ENCODE measurements at places on chromosomes 6 and 20.

DNA sequence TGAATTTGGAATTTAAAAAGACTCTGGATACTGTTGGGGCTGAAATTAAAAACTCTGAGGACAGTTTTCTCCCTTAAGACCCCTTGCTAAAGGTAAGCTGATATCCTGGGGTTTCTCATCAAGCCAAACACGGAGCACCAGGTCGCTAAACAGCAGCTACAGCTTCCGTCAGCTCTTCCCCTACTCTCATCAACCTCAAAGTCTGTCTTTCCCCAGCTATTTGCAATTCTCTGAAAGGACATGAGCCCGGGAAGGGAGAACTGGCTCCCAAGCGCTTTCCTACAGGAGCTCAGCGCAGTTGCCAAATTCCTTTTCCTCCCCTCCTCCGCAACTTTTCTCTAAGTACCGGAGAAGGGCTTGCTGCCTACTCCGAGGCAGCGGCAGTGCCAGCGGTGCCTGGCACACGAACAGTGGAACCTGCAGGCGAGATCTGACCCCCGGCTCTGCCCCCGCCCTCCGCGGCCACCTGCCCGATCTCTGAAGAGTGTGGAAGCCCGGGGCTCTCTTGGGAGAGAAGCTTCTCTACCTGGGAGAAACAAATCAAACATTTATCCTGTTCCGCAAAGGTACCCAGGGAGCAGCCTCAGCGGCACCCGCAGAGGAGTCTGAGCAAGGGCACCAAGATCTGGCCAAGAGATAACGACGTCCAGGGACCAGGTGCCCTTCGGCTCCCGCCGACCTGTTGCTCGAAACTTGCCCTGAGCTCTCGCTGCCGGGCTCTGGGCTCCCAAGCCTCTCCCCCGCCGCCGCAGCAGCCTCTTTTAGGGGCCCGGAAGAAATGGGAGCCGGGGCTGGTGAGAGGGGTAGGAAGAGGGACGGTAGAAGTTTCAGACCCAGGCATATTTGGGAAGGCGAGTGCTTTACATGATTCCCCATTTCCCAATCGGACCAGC, 2.2 kb downstream of the CBLN4 start:
- DNase-seq, result no peak

DNA sequence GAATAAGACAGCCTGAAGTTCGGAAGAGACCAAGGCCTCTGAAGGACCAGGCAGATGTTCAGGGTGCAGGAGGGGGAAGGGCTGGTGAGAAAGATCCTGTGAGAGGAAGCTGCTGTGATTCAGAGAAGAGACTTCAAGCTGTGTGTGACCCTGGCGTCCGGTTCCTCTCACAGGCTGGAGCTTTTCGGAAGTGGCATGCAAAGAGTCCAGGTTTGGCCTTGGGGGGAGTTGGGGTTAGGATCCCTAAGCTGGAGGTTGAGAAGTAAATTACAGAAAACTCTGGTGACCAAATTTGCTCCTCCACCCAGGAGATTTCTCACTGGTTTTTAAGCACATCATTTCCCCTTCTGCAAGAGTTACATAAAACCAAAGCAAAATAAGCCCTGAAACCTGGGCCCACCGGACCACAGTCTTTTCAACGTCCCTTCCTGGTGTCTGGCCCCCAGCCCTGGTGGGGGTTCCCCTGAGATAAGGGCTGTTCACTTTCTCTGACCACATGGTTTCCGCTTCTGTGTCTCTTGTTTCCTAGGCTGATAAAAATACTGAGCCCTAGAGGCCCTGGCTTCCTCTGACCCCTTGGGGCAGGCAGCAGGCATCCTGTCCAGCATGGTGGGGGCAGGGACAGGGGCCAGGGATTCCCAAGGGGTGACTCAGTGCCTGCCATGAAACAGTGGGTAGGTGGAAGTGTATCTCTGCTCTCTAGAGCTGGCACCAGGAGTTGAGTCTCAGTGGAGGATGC, 12.0 kb upstream of the LTA start:
- no peak for DNase-seq

DNA sequence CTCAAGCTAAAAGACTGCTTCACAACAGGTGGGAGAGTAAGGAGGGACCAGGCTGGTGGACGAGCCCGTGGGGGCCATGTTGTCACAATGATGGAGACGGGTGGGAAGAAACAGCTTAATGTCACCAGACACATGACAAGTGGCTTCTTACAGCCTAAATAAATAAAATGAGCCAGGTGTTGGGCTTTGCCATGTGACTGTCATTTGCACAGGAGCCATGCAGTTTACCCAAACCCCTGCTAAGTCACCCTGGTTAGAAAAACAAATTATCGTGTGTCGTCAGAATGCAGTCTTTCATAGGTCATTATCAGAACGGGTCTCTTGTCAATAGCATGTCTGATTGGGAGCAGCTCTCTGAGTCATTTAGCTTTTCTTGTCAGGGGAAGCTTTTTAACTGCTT, 18.5 kb downstream of the BTBD3 start:
- DNase-seq, result no peak

- DNase-seq, result no peak
Observed at GRCh38 chr6:143901885-143902750, 37.8 kb downstream of the ZC2HC1B start.

DNA sequence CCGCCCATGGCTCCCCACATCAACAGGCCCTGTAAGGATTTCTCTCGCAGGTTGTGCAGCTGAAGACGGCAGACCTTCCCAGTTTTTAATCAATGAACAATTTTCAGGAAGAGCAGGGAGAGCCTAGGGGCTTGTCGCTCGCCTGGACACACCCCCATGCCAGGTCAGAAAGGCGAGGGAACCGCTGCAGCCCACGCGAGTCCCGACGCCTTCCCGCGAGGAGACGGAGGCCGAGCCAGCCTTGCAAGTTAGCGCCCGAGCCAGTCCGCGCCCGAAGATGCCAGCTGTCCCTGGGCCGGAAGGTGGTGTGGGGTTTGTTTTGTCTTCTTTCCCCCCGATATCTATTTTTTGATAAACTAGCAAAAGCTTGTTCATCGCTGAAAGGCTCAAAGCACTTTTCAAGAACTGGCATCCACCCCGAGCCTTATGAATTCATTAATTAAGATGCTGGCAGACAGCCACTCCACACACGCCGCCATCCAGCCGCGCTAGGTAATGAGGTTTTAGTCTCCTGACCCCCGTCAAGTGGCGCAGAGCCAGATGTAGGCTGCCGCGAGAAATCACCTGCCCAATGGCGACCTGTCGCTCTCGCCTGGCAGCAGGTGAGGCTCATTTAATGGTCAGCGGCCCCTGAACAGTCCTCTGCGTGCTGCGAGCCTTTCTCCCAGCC, 6.6 kb downstream of the CCDC167 start:
- no peak for DNase-seq

- DNase-seq, result no peak
Observed at GRCh38 chr6:106473812-106474211, 113.3 kb downstream of the CRYBG1 start.

DNA sequence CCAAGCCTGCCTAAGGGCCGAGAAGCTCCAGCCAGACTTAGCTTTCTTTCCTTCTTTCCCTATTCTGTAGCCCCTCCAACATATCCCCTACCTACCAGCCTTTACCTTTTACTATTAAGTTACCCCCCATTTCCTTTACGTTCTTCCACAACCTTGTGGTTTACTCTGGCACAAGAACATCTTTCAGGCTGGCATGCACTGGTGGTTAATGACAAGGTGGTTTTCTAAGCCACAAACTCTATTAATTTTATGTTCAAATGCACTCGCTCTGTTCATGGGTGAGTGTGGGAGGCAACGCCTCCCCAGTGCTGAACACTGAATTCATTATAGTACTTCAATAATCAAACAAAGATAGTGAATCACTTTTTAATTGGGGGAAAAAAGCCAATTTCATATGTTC, 64.4 kb downstream of the TRERF1 start:
- DNase-seq, result no peak
